ELF-1 (cell line): ENCODE measurements at places on chromosomes 1 and 21.

- DNase-seq = no peak
Measured at GRCh38 chr1:62437273-62437940, 558 bp downstream of the USP1 start.

DNA sequence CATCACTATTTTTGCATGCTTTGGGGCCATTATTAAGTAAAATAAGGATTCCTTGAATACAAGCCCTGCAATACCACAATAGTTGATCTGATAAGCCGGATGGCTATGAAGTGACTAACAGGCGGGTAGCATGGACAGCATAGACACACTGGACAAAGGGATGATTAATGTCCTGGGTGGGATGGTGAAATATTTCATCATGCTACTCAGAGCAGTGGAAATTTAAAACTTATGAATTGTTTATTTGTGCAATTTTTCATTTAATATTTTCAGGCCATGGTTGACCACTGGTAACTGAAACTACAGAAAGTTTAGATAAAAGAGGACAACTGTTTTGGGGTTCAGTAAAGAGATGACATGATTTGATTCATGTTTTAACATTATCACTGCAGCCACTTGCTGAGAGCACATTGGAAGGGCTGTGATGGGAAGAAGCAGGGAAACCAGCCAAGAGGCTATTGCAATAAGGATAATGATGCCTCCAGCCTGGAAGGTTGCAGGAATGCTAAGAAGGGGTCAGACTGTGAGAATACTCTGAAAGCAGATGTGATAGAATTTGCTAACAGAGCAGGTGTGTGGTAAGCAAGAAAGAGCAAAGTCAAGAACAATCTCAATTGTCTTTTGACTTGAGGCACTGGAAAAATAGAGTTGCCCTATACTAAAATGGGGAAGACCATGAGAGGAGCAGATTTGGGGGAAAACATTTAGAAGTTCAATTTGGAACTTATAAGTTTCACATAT lies 62.5 kb upstream of the TNFSF4 start:
- no peak for DNase-seq

- no peak for DNase-seq
Measured at GRCh38 chr1:208030288-208031091, 119.6 kb upstream of the CD34 start.

- DNase-seq = peak; percentile 55
Measured at GRCh38 chr1:236523704-236524141, at the start of gene LGALS8. Gene LGALS8 (plus strand): TSS chr1:236523982. CDS start chr1:236526071, 2,089 bp downstream.

DNA sequence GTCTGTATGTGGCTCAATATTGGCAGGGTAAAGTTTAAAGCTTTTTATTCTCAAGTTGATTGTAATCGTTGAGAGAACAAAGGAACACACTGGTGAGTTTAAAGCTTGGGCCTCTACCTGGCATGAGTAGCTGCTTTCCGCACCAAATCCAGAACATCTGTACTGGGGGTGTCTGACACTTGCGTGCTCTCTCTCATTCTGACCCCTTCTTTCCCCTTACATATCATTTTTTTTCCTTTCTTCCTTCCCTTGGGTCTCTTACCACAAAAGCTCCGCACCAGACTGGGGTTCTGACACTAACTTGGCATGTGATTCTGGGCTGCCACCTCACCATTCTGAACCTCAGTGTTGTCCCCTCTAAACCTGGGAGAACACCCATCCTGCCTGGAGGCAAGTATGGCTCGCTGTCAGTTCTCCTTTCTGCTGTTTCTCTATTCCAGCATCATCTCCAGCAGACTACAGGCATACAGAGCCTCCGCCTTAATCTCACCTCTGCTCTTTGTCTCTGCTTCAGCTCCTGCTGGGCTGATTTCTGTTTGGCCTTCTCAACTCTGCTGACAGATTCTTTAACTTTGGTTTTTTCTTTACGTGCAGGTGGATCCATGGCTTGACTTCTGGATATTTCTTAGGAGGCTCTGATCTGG lies 859 bp upstream of the ERMAP start:
- peak; percentile 53 for DNase-seq

DNA sequence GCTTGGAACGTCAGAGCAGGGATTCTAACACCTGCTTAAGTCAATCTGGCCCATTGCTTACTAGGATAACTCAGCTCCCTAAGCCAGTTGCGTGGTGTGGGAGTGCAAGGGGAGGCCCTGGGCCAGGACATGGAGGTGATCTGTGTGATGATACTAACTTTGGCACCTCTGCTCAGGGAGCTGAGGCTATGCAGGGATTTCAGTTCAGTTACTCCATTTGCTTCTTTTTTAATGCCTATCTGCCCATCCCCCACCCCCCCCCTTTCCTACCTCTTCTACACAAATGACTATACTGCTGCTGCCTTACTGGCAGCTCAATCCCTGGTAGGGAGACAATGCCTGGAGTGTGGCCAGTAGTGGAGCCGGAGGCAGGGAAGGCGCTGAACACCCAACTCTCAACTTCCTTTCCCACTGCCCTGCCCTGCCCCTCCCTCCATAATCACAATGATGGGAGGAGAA lies 19.5 kb downstream of the INKA2 start:
- DNase-seq = no peak

DNA sequence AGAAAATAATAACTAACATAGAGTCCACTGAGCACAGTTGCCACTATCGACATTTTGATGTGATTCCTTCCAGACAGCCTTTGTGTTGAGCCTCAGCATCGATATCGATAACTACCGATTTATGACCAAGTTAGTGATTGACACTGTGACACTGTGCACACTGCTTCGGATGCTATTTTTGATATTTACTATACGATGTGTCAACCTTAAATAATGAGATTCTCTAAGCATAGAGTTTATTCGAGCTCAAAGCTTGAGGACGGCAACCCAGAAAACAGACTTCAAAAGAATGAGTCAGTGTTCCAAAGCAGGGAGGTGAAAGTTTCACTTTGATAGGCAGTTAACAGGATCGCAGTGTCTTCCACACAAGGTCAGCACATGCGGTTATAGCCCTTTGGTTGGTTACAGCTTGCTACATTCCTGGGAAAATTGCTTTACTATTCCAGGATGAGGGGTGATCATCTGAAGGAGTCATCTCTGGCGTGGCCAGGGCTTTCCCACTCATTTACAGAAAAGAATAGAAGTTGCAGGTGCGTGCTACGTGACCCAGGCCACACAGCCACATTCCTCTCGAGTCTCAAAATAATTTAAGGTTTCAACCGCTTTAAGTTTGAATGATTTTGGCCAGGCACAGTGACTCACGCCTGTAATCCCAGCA lies 53.6 kb upstream of the EFHD2 start:
- peak; percentile 23 for DNase-seq

DNA sequence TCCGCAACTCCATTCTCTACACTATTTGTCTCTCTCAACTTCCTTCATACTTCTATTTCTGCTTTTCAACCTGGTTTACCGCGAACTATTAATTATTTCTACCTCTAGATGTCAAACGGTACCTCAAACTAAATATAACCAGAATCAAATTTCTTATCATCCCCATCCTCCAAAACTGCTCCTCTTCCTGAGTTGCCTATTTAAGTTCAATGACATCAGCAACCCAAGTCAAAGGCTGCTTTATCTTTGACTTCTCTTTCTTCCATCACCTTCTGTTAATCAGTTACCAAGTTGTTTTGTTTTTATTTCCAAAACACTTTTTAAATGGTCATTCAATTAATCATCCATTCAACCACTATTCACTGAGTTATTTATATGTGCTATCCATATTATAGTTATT lies 171.9 kb downstream of the COL24A1 start:
- DNase-seq = no peak
